Cardiac fibroblast (primary cell): ENCODE measurements at places on chromosomes 1 and 21.

DNA sequence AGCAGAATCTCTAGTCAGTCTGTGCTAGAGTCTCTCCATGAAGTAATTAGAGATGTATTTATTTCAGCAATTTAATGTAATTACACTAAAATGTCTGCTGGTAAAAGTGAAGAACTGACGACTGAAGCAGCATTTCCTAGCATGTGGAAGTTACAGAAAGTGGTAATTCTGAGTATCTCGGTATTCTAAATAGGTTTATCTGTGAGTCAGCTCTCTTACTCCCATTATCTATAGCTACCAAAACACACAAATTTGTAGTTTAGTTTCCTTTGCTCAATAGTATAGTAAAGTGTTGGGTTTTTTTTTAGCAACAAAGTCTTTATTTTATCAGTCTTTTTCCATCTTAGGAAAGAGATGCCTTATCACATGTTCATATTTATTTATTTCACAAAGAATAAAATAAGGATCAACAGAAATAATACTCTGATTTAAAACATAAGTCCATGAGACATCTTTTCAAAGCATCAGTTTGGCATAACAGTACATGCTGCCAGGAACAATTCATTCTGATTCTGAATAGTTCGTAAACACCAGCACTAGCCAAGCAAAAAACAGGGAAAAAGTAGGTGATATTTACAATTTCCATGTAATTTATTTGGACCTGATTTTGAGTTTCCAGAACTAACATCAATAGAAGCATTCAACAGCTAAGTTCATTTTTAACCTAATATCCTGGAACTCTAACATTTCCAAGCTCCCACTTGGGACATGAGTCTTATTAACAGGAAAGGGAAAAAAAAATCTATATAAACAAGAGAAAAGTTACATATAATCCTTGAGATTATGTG is 76.3 kb downstream of the KCNT2 start:
- DNase-seq, result peak; percentile 19

- DNase-seq, result no peak
Observed at GRCh38 chr1:215084621-215085020, 2.1 kb downstream of the KCNK2 start.

GRCh38 chr21:43608225-43608624 is 51.1 kb downstream of the HSF2BP start:
- DNase-seq, result peak; percentile 83

- DNase-seq, result no peak
Observed at GRCh38 chr1:203447151-203447550, 28.5 kb upstream of the PRELP start.

GRCh38 chr1:55057956-55058298 is 18.6 kb downstream of the PCSK9 start:
- DNase-seq, result no peak
